ENCODE measurements at places on chromosomes 6 and 20.

GRCh38 chr6:163813979-163814493 is 399.5 kb downstream of the QKI start:
- DNase-seq = no peak

DNA sequence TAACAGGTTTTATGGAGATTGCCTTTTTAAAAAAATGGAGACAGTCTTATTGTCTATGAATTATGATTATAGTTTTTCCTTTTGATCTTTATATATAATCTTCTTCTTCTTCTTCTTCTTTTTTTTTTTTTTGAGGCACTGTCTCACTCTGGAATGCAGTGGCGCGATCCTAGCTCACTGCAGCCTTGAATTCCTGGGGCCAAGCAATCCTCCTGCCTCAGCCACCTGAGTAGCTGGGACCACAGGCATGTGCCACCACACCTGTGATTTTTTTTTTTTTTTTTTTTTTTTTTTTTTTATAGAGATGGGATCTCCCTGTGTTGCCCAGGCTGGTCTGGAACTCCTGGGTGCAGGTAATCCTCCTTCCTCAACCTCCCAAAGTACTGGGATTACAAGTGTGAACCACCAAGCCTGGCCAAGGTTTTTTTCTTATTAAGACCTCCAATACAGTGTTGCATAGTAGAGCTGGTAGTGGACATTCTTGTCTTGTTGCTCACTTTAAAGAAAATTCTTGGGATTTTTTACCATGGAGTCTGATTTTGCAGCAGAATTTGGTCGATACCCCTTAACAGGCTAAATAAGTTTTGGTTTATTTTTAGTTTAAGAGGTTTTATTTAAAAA is 46.5 kb downstream of the STK4 start:
- DNase-seq = no peak

- no peak for DNase-seq
Measured at GRCh38 chr6:30779850-30780641, 35.7 kb upstream of the IER3 start.

DNA sequence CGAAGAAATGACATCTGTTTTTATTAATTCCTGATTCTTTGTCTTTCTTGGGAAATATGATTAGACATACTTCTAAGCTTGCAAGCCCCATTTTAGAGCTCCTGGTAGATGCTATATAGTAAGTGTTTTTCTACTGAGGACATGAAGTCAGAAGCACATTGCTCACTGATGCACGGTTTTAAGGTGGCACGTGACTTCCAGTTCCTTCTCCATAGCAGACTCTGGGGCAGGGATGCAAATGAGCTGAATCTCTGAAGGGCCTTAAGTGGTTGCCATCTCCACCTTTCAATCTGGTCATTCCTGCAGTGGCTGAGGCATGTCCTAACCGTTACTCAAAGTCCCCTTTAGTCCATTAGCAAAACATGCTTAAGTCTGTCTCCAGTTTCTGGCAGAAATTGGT is 421.2 kb upstream of the HTR1E start:
- DNase-seq = no peak

DNA sequence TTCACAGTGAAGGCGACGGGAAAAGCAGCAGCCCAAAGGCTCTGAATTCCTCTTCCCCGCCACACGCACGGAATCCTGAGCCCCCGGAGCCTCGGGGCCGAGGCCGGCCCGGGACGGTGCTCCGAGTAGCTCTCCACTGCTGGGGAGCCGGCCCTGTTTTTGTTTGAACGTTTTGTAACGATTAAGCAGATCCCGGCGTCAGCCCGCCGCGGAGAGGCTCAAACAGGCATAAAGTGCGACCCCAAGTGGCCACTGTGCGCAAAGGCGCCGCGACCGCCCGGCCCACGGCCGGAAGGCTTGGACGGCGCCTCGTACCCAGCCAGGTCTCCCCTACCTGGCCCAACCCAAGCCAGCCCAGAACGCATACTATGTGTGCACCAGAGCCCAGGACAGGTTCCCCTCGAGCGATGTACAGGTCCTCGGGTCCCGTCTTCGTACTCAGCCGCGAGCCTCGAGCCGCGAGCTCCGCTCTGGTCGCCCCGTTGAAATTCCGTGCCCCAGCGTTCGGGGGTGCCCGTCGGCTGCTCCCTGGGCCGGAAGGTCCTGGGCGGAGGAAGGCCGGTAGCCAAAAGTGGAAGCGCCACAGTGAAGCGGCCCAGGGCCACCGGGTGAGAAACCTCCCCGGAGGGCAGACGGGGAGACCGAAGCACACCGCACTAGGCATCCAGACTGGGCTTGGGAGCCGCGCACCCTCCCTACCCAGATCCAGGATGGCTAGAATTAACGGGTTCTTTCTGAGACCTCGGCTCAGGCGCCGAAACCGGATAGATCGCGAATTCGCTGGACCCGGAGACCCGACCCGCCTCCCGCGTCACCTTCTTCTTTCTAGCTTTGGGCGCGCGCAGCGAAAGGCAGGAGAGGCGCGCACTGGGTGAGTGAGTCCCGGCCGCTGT is 1.2 kb upstream of the MAFB start:
- peak; percentile 83 for DNase-seq

DNA sequence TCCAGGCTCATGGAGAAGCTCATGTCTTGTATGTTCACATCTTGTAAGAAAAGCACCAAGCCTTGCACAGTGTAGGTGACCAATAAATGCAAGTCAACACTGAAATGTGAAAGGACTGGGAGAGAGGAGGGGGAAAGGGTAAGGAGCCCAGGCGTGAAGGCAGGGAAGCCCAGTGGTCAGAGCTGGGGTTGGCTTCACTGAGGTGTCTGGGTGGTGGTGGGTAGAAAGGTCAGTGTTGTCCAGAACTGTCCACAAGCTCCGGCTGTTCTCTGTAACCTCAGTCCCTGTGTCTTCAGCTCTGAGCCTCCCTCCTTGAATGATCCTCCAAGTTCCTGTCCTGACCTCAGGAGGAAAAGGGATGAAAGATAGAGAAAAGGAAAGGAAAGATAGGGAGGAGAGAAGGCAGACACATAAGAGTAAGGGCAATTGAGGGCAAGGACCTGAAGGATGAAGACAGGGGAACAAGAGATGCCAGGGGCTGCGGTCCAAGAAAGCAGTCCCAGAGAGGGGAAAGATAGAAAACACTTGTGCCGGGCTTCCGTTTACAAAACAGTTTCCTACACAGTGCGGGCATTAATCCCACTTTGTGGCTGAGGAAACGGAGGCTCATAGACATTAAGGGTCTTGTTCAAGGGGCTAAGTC is 2.4 kb upstream of the TNXB start:
- DNase-seq = no peak

DNA sequence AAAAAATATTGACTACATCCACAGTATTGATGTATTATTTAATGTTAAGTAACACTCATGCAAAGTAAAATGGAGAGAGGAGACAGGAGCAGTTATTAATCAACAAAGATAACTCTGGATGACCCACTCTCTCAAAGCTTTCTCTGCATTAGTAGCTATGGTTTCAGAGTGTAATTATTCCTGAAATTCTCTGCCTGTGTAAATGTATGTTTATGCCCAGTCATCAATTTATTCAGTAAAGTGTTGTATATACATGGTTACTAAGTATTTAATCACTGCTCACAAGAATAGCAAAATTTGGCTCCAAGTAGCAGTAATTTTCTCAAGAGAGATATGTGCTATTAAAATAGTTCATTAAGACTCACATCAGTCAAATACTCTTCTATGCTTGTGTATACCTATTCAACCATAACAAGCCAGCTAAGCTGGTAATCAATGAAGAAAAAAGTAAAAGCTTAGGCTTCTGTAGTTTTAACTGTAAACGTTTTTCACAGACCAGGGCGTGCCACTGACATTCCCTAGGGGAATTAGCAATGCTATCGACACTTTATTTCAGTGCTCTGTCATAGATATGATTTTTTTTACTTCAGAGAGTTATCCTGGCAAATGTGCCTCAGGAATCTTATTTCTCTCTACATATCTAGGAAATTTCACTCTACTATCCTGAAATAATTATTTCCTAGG is 54.0 kb upstream of the RAB32 start:
- no peak for DNase-seq

DNA sequence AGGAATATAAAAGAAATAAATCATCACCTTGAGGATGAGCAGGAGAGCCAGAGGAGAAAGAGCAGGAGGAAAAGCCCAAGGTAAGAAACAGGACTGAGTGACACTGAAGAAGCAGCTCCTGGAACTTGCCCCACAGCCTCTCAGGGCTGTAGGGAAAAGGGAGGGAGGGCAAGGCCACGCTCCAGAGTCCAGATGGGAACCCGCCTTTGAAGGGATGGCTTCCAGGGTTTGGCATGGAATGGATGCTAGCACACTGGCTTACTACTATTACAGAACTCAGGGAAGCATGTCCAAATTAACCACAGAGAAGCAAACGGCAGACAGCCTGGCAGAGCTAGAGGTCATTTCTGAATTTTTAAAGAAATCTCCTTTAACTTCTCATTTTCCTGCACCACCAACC is 26.8 kb downstream of the RALGAPA2 start:
- no peak for DNase-seq

DNA sequence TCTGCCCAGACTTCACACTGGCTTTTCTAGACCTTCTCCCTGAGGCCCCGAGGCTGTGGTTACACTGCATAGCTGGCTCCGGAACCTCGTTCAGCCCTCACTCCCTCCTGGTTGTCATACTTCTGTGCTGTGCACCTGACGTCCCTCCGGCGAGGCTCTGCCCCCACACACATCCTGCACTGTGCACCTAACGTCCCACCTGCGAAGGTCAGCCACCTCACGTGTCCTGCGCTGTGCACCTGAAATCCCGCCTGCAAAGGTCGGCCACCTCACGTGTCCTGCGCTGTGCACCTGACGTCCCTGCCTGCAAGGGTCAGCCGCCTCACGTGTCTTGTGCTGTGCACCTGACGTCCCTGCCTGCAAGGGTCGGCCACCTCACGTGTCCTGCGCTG is 111.0 kb upstream of the FRMD1 start:
- DNase-seq = no peak

DNA sequence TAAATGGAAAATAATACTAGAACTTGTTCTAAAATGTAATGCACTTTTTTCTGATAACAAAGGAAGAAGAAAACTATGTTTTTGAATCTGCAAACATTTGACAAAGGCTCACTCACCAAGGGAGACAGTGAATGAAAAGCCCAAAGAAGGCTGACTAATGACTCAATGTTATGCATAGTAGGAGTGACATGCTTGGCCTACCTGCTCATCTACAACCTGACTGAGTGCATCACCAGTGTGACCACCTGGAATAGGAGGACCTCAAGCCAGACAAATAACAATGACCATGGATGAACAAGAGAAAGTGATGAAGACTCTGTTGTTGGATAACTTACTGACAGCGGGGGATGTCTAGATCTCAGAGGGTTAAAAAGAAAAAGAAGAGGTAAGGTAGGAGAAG is 157.2 kb downstream of the SIM1 start:
- no peak for DNase-seq

GRCh38 chr6:90758741-90759140 is 171.9 kb upstream of the MAP3K7 start:
- no peak for DNase-seq

DNA sequence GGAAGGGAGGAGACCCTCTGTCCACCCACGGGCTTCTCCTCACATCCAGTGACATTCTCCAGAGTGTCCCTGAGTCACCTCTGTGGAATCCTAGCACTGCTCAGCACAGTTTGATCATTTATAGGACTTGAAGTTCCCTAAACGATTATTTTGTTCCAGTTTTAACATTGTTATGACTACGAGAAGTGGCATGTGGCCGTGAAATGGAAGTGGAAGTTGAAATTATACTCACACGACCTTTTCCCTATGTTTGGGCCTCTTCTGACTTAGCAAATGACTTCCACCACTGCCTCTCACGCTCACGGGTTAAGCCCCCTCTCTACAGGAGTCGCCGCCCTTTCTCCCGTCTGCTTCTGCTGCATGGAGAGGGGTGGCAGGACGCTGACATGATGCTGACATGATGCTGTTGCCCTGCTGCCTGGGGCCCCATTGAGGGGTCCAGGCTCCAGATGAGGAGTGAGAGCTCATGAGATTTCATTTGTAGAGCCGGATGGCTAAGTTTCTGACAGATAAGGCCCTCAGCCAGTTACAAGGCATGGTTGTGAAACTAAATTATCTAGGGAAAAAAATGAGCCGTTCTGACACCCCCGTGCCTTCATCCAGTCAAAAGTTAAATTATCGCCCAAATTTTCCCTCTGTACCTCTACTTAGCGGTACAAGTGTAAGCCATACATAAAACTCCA is 153.6 kb upstream of the UST start:
- DNase-seq = no peak

DNA sequence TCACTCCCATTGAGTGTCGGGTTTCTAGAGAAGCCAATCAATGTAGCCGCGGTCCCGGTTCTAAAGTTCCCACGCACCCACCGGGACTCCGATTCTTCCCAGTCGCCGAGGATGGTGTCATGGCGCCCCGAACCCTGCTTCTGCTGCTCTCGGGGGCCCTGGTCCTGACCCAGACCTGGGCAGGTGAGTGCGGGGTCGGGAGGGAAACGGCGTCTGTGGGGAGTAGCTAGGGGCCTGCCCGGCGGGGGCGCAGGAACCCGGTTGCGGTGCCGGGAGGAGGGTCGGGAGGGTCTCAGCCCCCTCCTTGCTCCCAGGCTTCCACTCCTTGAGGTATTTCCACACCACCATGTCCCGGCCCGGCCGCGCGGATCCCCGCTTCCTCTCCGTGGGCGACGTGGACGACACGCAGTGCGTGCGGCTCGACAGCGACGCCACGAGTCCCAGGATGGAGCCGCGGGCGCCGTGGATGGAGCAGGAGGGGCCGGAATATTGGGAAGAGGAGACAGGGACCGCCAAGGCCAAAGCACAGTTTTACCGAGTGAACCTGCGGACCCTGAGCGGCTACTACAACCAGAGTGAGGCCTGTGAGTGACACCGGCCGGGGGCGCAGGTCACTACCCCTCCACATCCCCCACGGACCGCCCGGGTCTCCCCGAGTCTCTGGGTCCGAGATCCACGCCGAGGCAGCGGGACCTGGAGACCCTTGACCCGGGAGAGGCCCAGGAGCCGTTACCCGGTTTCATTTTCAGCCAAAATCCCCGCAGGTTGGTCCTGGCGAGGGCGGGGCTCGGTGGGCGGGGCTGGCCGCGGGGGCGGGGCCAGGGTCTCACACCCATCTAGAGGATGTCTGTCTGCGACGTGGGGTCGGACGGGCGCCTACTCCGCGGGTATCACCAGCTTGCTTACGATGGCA is 35.2 kb upstream of the HLA-G start:
- peak; percentile 14 for DNase-seq

- no peak for DNase-seq
Measured at GRCh38 chr6:168934660-168935627, 318.7 kb downstream of the THBS2 start.

DNA sequence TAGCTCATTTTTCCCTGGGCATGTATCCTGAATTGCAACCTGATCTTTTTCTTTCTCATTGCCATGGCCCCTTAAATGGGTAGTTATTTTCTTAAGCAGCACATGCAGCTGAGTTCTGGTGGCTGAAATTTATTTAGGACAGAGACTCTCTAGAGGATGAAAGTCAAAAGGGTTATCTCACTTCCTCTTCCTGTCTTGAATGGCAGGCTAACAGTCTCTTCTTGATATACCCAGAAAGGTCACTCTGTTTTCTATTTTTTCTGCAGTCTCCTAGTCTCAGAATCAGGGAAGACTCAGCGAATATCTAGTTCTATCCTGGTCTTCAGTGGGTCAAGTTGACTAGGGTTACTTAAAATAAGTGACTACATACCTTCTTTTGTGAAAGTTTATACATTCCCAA is 243.3 kb downstream of the EPHA7 start:
- DNase-seq = no peak

- DNase-seq = no peak
Measured at GRCh38 chr6:113979937-113980336, 9.0 kb upstream of the HDAC2 start.
